Fibroblast of upper back skin (primary cell): ENCODE measurements at places on chromosomes 1 and 21.

DNA sequence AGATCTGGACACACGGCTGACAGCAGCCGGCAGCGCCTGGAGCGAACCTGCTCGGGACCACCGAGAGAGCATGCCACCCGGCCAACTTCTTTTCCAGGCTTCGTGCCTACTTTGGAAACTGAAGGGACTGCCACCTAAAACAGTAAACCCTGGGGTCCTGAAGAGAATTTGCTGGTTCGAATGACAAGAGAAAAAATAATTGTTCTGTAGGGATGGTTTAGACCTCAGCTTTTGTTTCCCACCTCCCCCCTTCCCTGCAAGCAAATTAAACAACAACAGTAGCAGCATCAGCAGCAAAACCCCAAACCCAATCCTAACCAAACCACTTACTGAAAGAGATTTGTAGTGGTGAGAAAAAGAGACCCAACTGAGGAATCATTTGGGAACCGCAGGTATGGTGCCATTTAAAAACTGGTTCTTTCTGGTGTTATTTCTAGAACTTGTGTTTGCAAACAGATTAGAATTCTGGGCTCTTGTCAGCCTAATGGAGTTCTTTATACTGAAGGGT, 105.6 kb downstream of the LEPR start:
- no peak for DNase-seq

DNA sequence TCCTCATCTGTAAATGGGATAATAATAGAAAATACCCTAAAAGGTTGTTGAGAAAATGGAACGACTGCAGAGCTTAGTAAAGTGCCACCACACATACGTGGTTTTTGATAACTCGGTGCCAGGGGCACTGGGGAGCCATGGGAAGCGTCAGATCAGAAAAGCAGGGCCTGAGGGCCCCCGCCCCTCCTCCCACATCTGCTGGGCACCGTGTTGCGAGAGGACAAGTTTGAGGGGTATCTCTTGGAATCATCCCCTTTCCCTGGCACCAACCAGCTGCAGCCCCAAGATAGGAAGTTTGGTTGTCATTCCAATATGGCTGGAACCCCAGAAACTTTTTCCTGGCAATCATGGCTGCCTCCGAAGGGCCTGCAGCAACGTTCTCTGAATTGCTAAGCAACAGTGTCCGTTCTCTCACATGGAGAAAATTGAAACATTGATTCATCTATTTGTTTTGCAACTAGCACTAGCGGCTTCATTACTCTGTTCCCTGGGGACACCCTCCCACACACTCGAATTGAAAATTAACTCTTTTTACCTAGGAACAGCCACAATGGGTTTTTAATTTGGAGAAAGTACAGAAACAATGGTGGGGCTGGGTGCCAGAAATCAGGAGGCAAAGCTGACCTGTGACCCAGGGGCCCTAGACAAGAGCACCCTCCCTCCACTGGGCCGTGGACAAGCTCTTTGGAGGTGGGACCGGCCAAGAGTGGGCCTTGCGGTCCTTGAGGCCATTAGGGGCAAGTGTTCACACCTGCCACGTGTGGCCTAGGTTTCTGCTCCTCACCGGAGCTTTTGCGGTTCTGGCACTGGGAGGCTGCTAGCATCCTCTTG, 190.0 kb upstream of the VAMP3 start:
- DNase-seq = peak; percentile 13

GRCh38 chr1:59752556-59753414, 62.0 kb upstream of the HOOK1 start:
- DNase-seq = no peak

- DNase-seq = no peak
Observed at GRCh38 chr1:242813490-242814091, 289.1 kb upstream of the PLD5 start.

DNA sequence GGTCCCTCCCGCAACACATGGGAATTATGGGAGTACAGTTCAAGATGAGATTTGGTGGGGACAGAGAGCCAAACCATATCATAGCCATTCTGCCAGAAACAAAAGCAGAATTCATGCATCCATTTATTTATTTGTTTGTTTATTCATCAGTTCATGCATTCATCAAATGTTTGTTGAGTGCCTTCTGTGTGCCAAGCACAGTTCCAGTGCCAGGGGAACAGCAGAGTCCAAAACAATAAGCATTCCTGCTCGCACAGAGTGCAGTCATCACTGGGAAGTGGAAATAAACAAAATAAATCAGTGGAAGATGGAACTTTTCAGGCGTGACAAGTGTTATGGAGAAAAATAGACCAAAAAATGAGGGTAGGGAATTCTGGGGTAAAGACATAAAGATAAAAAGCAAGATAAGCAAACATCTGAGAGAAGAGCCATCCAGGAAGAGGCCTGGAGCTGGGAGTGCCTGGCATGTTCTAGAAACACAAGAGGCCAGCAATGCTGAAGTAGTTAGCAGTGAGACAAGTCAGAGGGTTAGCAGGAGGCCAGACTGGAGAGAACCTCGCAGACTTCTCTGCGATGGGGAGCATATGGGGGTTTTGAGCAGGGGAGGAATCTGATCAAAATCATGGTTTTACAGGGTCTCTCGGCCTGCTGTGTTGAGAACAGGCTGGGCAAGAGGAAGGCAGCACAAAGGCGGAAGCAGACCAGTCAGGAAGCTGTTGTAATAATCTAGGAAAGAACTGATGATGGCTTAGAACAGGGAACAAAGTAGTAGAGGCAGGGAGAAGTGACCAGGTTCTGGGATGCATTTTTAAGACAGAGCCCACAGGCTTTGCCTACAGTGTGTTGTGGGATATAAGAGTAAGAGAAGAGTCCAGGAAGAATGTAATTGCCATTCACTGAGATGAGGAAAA, 113.2 kb downstream of the GLUL start:
- DNase-seq = no peak

DNA sequence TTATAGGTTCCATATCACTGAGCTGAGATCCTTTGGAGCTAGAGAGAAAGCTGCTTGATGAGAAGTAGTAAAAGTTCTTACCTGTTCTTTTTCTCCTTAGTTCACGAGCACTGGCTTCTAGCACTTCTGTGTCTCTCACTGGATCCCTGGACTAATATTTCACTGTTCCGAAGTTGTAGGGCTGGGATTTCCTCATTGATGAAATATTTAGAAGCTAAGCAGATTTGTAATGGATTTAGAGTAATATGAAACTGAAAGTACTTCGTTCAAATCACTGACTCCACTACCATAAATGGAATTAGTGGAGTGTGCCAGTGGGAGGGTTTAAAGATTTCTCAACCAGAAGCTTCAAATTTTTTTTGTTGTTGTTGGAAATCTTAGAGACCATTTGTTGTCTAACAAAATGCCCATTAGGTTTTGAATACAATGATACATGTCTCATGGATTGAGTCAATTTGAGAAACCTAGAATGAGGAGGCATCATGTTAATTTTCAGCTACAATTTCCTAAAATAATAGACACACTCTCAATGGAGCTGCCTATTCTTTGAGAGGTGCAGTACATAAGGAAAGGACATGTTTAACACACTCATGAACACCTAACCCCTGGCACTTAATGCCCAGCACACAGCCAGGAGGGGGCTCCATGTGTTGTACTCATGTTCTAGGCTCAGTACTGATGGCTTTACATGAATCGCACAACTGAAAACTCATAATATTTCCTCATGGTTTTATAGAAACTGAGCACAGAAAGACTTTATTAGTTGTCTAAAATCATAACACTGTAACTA, at the start of gene GBP1:
GBP1 (minus strand) TSS at position 130 of the 790 bp plus-strand sequence. CDS start 1,974 bp downstream, outside the sequence.
- DNase-seq = peak; percentile 82

DNA sequence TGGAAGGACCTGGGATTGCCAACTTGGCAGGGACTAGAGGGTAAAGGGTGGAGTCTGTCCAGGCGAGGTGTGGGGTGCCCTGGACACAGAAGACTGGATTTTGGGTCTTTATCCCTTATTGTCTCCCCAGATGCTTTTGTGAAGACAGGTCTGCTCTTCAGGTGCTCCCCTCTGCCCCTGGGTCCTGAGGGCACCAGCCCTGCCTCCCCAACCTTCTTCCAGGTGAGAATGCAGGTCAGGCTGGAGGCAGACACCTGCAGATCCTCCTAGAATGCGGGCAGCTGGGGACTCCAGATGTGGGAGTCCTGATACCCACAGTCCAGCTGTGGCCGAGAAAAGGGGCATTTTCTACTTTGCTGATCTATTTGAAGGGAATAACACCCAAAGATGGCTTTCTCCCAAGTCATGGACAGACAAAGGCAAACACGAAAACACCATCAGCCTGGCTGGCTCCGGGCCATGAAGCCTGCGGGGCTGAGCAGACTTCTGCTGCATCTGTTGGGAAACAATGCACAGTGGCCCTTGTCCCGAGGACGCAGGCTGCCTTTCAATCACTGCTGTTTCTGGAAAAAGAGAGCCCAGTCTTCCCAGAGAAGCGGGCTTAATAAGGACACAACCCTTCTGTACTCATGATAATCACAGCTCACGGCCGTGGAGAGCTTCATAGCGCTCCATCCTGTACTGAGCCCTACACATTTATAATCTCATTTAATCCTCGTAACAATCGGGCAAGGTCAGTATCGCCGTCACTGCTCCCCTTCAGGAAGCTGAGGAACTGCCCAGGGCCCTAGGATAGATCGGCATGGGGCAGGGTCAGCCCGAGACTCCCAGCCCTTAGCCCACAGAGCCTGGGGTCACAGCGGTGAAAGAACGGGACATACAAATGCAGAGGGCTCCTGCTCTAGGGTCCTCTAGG, 62.0 kb upstream of the ABCG1 start:
- no peak for DNase-seq
